ENCODE measurements at places on chromosomes 7 and 10.
A peak's percentile ranks its signal among the peaks of the same experiment; 100 is the strongest.

- DNase-seq: no peak
Observed at GRCh38 chr7:38177621-38178003, 433 bp upstream of the STARD3NL start.

DNA sequence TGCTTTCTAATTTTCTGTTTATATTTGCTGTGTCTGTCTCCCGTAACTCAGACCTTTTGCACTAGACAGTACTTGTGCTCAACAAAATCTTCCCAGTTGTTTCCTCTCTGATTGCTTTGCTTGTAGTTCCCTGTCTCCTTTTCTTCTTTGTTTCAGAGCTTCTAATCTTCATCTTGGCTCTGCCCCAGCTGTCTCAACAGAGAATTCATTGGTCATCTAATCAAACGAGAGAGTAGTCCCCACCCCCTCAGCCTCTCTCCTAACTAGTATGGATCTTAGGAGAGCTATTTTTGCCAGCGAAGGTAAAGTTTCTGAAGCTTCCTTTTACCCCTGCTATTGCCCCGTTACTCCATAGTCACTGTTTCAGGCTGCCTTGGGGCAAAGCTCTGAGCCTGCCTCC, 32.8 kb downstream of the SLC26A4 start:
- DNase-seq: no peak

GRCh38 chr7:53672681-53673080, 637.2 kb downstream of the POM121L12 start:
- no peak for DNase-seq

GRCh38 chr7:38224392-38224791, 46.3 kb downstream of the STARD3NL start:
- DNase-seq: no peak

DNA sequence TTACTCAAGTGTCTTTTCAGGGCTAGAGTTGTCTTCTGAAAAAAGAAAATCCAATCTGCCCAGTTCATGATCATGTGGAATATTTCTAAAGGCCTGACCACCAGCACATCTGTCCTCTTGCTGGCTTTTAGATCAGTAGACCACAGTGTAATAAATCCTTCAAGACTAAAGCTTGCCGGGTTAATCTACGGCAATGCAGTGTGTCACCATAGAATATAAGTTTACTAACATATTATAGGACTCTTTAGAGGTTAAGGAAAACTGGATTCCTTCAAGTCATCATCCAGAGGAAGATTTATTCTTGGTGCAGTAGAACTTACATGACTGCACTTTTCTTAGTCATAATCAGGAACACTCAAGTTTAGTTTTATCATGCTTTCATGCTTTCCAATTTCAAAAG, 349.5 kb downstream of the SEMA3D start:
- DNase-seq: no peak

- DNase-seq: no peak
Observed at GRCh38 chr7:46079421-46079820, 158.3 kb upstream of the IGFBP3 start.

GRCh38 chr7:157875230-157876179, 538.7 kb downstream of the DNAJB6 start:
- peak; percentile 37 for DNase-seq

GRCh38 chr10:71921324-71922027, 42.7 kb upstream of the CHST3 start:
- DNase-seq: no peak

- DNase-seq: no peak
Observed at GRCh38 chr7:158771-159170, 33.6 kb upstream of the FAM20C start.

DNA sequence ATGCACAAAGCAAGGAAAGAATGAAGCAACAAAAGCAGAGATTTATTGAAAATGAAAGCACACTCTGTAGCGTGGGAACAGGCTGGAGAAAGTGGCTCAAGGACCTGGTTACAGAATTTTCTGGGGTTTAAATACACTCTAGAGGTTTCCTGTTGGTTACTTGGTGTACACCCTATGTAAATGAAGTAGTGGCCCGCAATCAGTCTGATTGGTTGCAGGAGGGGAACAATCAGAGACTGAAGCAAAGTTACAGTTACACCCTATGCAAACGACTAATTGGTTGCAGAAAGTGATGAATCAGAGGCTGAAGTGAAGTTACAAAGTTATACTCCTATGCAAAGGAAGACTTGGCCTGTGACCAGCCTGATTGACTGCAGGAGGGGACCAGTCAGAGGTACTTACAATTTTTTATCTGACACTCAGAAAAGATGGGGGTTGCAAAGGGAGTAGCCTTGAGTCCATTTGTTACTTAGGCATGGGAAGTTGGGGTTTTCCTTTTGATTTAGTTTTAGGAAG, 3.6 kb upstream of the MTPN start:
- peak; percentile 90 for DNase-seq

DNA sequence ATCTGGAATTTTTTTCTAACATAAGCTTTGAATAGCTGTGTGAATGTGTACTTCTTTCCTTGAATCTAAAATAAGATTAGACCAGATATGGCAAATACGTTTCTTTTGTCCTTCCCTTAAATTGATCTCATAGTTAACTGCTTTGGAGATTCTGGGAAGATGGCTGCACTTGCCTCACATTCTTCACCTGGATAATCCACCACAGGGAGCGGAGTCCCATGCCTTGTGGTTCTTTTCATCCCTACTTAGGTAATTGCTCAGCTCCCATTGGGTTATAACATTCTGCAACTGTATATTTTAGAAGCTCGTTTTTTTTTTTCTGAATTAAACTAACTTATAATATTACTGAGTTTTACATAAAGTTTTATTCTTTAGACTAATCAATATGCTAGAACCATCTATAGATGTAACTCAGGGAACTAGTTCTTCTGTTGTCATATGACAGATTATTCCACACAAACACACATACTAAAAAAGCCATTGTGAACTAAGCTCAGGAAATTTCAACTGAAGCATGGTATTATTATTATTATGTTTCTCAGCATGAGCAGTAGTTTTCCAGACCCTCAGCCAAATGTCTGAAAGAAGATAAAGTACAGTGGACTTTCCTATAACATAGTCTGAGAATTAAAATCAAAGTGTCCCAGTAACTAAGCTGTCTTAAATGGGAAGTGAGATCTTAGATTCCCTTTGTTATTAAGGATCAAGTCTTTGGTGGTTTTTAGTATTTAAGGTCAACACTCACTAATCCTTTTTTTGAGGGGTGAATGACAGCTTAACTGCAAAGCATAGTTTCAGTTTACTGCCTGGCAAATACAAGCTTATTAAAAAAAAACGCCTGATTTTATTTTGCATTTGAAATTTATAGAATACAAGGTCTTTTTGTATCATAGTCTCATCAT, 182.3 kb downstream of the PPP1R9A start:
- DNase-seq: no peak

DNA sequence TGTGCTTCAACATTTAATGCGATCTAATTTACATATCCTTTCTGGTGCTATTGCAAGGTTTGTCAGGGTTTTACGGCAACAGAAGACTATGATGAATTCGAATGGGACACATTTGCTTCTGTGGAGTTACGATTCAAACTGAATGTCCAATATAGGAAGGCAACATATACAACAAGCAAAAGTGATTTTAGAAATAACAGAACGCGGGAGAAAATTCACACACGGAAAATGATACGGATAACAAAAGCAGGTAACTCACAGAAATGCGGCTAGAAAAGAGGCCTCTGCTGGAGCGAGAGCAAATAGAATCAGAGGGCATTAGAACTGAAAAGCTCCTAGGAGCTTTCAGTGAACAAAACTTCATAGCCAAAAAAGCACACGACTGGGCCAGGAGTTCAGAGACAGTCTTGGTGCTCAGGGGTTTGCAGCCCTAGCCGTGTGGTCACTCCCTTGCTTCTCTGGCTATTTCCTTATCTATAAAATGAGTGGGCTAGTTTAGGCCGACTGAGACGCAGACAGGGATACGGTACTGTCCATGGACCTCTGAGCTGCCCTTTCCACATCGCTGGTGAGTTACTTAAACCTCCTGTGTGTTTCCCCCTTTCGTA, 557 bp upstream of the TAX1BP1 start:
- DNase-seq: peak; percentile 10

DNA sequence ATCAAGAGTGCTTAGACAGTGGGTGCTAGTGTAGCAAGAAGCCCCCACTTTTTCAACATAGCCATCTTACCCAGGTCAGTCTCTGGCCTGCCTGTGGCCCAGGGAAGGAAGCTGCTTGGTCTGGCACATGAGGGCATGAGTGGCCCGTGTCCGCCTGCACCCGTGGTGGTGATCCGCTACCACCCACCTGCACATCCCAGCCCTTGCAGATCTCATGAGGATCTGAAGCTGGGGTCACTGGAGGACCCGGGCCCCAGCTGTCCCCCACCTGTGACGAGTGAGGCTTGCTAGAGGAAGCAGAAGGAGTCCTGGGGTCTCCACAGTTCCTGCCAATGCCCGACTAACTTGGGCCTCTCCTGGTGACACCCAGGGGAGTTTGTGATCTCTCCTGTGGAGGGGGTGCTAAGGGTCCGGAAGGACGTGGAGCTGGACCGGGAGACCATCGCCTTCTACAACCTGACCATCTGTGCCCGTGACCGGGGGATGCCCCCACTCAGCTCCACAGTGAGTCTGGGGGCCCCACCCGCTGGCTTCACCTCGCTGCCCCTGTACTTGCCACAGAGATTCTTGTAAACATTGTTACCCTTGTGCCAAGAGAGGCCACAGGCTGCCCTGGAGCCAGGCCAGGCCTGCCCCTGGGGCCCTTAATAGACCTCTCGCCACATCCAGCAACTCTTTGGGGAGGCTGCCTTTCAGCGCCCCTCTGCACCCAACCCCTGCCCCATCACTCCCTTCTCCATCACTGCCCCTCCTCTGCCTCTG, 10.8 kb upstream of the VSIR start:
- no peak for DNase-seq

GRCh38 chr10:51047857-51048256, 26.4 kb upstream of the PRKG1 start:
- no peak for DNase-seq

- no peak for DNase-seq
Observed at GRCh38 chr10:123721441-123722049, 55.4 kb downstream of the GPR26 start.

GRCh38 chr7:22179442-22179879, 177.5 kb downstream of the RAPGEF5 start:
- no peak for DNase-seq

- peak; percentile 67 for DNase-seq
Observed at GRCh38 chr7:139771001-139771956, 6.5 kb downstream of the HIPK2 start.

GRCh38 chr7:29480451-29480850, 83.2 kb upstream of the PRR15 start:
- DNase-seq: no peak

- DNase-seq: no peak
Observed at GRCh38 chr10:132788180-132788830, 2.4 kb upstream of the NKX6-2 start.

GRCh38 chr7:51430480-51431086, 114.0 kb upstream of the COBL start:
- peak; percentile 58 for DNase-seq

GRCh38 chr10:62870866-62871265, 54.7 kb upstream of the EGR2 start:
- DNase-seq: peak; percentile 70

GRCh38 chr10:119500123-119500795, 42.3 kb downstream of the RGS10 start:
- DNase-seq: no peak

GRCh38 chr10:123097039-123097438, 38.7 kb upstream of the HMX3 start:
- DNase-seq: no peak
